Chondrocyte (in vitro differentiated cells): ENCODE measurements at places on chromosomes 6 and 20. TPM values are rescaled to one million over a fixed set of nuclear protein-coding genes. Genes with fewer than 3 reads are reported as not detected.

The CRISP2 gene
- not detected in 3 replicates for total RNA-seq

The SPATA25 gene
- 0.49 to 1.4 TPM (median 1.2 TPM) in 3 replicates for total RNA-seq

The WDR46 gene
- total RNA-seq, result 42.4 to 79.7 TPM (median 48.1 TPM) in 3 replicates

GRCh38 chr20:5316188-5317158, at the start of gene PROKR2:
TSS of gene PROKR2 (minus strand) at chr20:5316954. CDS start at chr20:5314369, 2,585 bp downstream.
- DNase-seq, result peak; percentile 90
- H3K27ac ChIP-seq, result no peak within 1 kb of the TSS
- no peak within 1 kb of the TSS for H3K4me3 ChIP-seq

- H3K4me3 ChIP-seq, result no peak overlapping the region
- H3K36me3 ChIP-seq, result no peaks in the 10 kb centered on the region
- no peak overlapping the region for H3K27ac ChIP-seq
- no peak for DNase-seq
Measured at GRCh38 chr6:156794546-156795354, 17.6 kb downstream of the ARID1B start.

GRCh38 chr6:148406579-148407371, 64.1 kb downstream of the SASH1 start:
- H3K4me1 ChIP-seq, result peaks cover 31% of the 10 kb centered on the region
- peaks cover 3% of the 10 kb centered on the region for H3K36me3 ChIP-seq
- peak overlapping the region; percentile 91 for H3K27ac ChIP-seq

GRCh38 chr20:42260184-42260583, 642.0 kb upstream of the CHD6 start:
- no peaks in the 10 kb centered on the region for H3K4me1 ChIP-seq
- no peak overlapping the region for H3K27ac ChIP-seq
- H3K36me3 ChIP-seq, result no peaks in the 10 kb centered on the region
- no peak for DNase-seq
- H3K4me3 ChIP-seq, result no peak overlapping the region

- no peak overlapping the region for H3K4me3 ChIP-seq
- DNase-seq, result peak; percentile 48
- H3K27me3 ChIP-seq, result peaks cover 32% of the 10 kb centered on the region
- no peaks in the 10 kb centered on the region for H3K36me3 ChIP-seq
- no peak overlapping the region for H3K27ac ChIP-seq
Measured at GRCh38 chr20:63154395-63154794, 61.5 kb downstream of the YTHDF1 start.

GRCh38 chr6:167779993-167780655, 46.6 kb upstream of the AFDN start:
- H3K4me3 ChIP-seq, result no peak overlapping the region
- H3K27ac ChIP-seq, result no peak overlapping the region
- no peaks in the 10 kb centered on the region for H3K4me1 ChIP-seq
- H3K36me3 ChIP-seq, result no peaks in the 10 kb centered on the region

DNA sequence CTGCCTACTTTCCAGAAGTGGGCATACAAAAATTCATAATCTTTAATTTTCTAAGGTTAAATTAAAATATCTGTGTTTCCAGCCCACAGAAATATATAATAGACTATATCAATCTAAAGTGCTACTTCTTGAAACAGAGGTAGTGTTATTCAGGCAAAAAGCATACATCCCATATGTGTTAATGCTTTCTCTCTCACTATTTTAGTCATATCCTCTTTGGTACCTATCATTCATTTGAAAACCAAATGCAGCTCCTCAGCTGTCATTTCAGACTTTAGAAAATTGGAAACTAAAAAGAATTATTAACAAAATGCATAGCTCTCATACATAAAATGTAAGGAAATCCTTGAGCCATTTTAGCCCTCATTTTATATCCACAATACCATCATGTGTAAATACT, 925 bp downstream of the FHL5 start:
- peaks cover 27% of the 10 kb centered on the region for H3K27me3 ChIP-seq
- H3K4me3 ChIP-seq, result no peak overlapping the region
- H3K36me3 ChIP-seq, result peaks cover under 1% of the 10 kb centered on the region
- H3K4me1 ChIP-seq, result peaks cover 12% of the 10 kb centered on the region
- H3K27ac ChIP-seq, result no peak overlapping the region
- no peak for DNase-seq

- H3K4me3 ChIP-seq, result no peak overlapping the region
- no peak overlapping the region for H3K27ac ChIP-seq
- no peaks in the 10 kb centered on the region for H3K36me3 ChIP-seq
Measured at GRCh38 chr20:46011631-46012482, 3.1 kb downstream of the MMP9 start.

DNA sequence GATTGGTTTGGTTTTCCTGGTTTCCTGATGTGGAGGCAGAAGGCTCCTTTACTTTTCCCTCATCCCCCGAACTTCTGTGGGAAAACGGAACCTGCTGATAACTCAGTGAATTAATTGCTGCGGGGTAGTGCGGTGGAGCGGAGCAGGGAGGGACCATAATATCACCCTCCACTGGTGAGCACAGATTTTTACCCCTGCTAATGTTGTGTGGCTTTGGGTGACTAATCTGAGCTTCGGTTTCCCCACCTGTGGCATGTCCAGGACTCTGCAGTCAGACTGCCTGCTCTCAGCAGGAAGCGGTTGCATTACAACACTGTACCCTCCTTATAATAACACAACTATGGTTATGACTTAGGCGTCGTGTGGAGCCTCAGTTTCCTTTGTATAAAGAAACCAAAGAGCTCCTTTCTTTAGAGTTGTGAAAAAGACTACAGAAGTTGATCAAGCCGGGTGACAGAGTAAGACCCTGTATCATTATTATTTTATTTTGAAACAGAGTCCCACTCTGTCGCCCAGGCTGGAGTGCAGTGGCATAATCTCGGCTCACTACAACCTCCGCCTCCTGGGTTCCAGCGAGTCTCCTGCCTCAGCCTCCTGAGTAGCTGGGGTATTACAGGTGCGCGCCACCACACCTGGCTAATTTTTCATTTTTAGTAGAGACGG, 2.2 kb upstream of the ID1 start:
- no peaks in the 10 kb centered on the region for H3K27me3 ChIP-seq
- no peaks in the 10 kb centered on the region for H3K36me3 ChIP-seq

GRCh38 chr6:168045141-168045691, 33.8 kb downstream of the FRMD1 start:
- H3K4me1 ChIP-seq, result no peaks in the 10 kb centered on the region
- H3K4me3 ChIP-seq, result no peak overlapping the region
- H3K27ac ChIP-seq, result no peak overlapping the region
- DNase-seq, result no peak
- H3K27me3 ChIP-seq, result peaks cover 2% of the 10 kb centered on the region

GRCh38 chr6:14903176-14904038, 342.5 kb upstream of the JARID2 start:
- peaks cover 3% of the 10 kb centered on the region for H3K36me3 ChIP-seq
- H3K4me3 ChIP-seq, result no peak overlapping the region
- no peak for DNase-seq
- no peak overlapping the region for H3K27ac ChIP-seq
- no peaks in the 10 kb centered on the region for H3K4me1 ChIP-seq
- H3K27me3 ChIP-seq, result no peaks in the 10 kb centered on the region
